ENCODE measurements at places on chromosomes 3 and 15.
A peak's percentile ranks its signal among the peaks of the same experiment; 100 is the strongest.

DNA sequence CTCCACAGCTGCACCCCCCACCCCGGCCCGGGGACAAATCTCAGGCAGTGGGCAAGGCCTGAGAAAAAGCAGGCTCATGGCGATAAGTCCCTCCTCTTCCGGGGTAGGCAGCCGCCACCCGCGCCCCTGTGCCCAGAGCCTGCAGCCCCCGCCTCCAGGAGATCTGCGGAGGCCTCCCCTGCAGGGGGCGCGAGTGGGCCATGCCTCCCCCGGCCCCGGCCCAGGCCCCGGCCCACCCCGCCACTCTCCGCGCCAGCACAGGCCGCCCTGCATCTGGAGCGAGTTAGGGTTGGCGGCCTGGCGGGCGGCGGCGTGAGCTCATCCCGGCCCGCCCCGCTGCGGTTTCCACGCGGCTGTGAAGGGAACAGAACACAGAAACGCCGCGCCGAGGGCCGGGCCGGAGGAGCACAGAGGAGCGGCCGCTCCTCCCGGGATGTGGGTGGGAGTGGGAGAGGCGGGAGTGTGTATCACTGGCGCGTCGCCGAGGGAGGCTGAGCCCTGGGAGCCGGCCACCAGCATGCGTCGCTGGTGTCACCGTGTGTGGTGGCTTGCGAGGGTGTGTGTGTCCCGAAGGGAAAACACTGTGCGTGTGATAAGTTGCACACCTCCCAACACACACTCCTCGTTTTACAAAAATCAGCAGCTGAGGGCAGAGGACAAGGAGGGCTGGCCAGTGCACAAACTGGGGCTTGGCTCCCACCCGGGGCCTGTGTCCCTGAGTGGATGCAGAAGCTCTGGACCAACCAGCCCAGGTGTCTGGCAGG is 17.2 kb downstream of the MYL3 start:
- peak; percentile 83 for DNase-seq

- DNase-seq: peak; percentile 94
Observed at GRCh38 chr15:42490671-42491538, at the start of gene ZNF106. TSS of gene ZNF106 (minus strand) at chr15:42491141. CDS start at chr15:42472289, 18,852 bp downstream.

GRCh38 chr3:149009732-149010131 is 18.4 kb downstream of the GYG1 start:
- no peak for DNase-seq

DNA sequence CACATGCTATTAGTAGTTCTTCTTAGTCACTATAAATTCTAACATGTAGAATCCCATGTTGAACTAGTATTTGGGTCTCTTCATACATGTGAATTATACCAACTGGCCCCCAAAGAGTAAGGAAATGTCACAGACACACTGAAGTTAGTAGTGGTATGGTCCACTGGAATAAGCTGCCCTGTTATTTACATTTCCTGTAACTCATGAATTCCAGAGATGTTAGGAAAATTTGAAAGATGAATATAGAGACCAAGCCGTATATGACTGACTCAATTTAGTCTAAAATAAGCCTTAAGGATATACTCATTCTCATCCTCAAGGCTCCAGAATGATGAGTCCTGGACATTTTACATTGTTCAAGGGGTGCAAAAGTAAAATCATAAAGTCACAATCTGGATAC is 81.2 kb downstream of the FBXL22 start:
- DNase-seq: no peak

DNA sequence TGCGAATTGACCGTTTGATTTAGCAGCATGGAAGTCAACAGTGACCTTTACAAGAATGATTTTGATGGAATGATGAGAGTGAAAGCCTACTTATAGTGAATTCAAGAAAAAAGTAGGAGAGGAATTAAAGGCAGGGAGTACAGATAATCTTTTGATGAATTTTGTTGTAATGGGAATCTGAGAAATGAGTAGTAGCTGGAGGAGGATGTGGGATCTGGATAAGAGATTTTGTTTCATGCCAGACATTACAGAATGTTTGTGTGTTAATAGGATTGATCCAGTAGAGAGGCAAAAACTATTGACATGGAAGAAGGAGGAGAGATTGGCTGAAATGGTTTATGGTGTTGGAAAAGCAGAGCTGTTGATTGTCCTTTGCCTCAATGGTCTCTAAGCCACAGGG is 17.4 kb upstream of the ZNF609 start:
- no peak for DNase-seq

GRCh38 chr15:43186003-43186353 is 775 bp downstream of the CCNDBP1 start:
- DNase-seq: no peak

Measured in cardiac muscle cell (in vitro differentiated cells and primary cell).